ENCODE measurements at places on chromosomes 16 and 17.
A peak's percentile ranks its signal among the peaks of the same experiment; 100 is the strongest.

DNA sequence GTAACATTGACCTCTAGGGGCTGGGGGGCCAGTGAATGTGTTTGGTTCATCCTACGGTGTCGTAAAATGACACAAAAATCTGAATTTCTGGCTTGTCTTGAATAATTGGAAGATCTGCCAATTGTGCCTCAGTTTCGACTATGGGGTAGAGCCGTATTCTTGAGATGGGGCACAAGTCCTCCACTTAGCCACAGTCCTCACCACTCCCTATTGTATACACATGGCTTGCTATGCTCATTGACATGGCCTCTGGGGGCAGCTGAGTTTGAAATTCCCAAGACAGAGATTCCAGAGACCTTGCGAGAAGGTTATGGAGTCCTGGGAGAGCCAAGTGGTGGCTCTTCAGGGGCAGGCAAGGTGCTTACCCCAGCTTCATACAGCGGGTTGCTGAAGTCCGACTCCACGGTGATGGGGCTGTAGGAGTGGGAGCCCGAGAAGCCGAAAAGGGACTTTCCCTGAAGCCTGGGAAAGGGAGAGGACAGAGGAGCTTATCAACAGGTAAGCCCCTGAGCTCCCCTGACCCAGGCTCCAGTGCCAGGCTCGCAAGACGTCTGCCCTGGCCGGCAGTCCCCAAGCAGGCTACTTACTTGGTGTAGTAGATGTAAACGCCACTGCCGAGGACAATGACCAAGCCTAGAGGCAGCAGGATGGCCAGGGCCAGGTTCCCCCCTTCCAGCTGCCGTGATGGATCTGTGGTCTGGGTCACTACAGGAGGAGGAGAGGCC lies 9.0 kb upstream of the CDIPT start:
- DNase-seq: no peak

GRCh38 chr16:79132701-79133100 lies 467.8 kb downstream of the MAF start:
- no peak for DNase-seq

- no peak for DNase-seq
Observed at GRCh38 chr16:77409311-77409710, 25.5 kb downstream of the ADAMTS18 start.

GRCh38 chr16:84117494-84117843 lies 727 bp upstream of the MBTPS1 start:
- no peak for DNase-seq

- no peak for DNase-seq
Observed at GRCh38 chr17:3994221-3994576, 30.0 kb upstream of the ATP2A3 start.

- DNase-seq: no peak
Observed at GRCh38 chr17:29004081-29004692, 1.6 kb downstream of the SEZ6 start.

GRCh38 chr17:72137161-72137560 lies 16.3 kb downstream of the SOX9 start:
- DNase-seq: no peak

DNA sequence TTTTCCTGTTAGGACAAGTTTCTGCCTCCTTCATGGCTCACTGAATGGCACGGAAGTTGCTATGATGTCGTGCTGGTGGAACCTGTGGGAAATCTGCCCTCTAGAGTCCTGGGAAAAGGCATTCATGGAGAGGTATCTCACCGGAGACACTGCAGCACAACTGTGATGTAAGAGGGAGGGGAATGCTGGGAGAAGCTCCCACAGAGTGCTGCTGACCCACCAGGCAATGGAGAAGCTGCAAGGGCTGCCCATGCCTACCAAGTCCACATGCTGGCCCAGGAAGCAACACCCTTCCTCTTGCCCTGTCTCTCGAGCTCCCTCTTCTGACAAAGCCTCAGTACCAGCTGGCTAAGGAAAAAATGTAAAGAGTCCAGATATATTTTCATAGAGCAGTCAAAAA lies 45.2 kb upstream of the SLC5A11 start:
- no peak for DNase-seq

DNA sequence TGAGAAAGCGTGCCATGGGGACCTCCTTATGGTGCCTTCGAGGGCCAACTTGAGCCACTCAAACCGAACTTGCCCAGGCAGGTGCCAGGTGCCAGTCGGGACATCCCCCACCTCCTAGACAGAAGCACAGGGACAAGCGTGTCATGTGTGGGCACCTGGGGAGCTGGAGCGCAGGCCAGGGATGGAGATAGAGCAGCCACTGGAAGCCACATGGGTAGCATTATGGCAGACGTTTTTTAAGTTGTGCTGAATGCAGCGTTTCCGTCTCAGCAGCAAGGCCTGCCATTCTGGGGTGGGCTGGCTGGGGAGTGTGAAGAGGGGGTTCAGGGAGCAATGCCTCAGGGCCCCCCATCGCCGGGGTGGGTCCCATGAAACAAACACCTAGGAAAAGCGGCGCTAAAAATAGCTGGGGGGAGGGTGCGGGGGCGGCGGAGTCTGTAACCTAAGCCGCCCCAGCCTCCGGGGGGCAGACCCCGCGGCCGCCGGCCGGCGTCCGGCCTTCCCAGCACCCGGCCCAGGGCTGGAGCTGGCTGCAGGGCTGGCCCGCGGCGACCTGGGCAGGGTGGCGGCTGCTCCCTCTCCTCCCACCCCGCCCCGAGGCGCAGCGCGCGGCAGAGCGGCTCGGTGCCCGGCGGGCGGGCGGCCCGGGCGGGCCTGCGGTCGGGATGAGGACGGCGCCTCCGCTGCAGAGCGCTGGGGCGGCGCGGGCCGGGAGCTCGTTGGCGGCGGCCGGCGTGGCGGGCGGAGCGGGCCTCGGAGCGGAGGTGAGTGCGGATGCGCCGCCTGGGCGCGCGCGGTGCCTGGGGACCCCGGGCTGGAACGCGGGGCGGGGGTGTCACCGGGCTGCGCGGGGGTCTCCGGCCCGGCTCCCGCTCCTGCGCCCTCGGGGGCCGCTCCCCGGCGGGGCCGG lies at the start of gene ZNF469:
Gene ZNF469 (plus strand): TSS at position 469 of the 910 bp plus-strand sequence. CDS start 44,512 bp downstream, outside the sequence.
- no peak for DNase-seq

DNA sequence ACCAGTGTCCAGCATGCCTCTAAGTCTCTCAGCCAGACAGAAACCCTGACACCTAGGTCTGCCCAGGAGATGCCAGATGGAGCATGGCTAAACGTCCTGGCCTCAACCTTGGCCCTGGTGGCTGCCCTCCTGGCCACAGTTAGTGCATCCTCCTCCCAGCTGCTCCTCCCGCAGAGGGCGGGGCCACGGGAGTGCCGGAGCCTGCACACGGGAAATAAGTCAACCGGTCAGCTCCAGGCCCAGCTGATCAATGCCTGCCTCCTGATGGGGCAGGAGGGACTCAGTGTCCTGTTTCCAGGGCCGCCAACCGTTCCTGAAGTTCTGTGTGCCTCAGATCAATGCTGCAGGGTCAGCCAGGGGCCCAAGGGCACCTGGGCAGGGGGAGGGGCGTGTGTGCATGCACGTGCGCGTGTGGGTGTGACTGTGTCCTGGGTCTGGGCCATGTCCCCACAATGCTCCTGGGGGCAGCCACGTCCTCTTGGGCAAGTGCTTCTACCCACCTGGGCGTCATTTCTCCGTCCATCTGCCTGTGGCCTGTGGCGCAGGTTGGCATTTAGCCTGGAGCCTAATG lies 4.6 kb upstream of the KCNJ12 start:
- no peak for DNase-seq

DNA sequence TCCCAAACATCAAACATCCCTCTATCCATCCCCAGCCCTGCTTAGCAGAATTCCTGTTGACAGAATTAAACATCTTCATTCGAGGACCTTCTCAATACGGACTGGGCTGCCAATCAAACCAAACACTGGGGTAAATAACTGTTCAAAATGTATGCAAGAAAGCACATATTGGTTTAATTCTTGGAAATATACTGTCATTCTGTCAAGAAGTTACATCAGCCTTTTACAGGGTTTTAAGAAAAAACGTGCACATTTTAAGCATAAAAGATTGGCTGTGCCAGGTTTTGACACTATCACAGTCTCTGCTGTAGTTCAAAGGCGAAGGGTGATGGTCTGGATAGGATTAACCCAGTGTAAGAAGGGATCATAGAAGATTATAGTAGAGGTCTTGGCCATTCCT lies 25.1 kb upstream of the CCNF start:
- no peak for DNase-seq

- DNase-seq: peak; percentile 39
Observed at GRCh38 chr16:726438-727290, at the start of the genes CCDC78 and HAGHL. Gene CCDC78 (minus strand): TSS chr16:726443. CDS start chr16:726367, 76 bp downstream. Gene HAGHL (plus strand): TSS chr16:727106. CDS start chr16:727510, 404 bp downstream.

GRCh38 chr17:5200360-5200759 lies 8.7 kb upstream of the ZNF594 start:
- no peak for DNase-seq

DNA sequence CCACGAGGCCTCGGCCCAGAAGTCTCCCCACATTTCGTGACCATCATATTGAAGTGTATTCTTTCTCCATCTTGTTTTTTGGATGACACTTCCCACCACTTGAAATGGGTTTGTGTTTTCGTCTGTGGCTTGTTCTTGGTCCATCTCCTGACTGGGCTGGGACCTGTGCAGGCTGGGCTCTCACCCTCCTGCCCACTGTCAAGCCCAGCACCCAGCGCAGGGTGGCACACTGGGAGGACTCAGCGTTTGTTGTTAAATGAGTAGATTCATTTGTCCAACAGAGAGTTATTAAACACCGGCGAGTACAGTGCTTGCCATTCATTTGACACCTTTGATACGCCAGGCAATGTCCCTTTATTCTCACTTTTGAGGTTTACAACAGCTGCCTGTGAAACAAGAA lies 22.6 kb downstream of the NT5M start:
- no peak for DNase-seq

DNA sequence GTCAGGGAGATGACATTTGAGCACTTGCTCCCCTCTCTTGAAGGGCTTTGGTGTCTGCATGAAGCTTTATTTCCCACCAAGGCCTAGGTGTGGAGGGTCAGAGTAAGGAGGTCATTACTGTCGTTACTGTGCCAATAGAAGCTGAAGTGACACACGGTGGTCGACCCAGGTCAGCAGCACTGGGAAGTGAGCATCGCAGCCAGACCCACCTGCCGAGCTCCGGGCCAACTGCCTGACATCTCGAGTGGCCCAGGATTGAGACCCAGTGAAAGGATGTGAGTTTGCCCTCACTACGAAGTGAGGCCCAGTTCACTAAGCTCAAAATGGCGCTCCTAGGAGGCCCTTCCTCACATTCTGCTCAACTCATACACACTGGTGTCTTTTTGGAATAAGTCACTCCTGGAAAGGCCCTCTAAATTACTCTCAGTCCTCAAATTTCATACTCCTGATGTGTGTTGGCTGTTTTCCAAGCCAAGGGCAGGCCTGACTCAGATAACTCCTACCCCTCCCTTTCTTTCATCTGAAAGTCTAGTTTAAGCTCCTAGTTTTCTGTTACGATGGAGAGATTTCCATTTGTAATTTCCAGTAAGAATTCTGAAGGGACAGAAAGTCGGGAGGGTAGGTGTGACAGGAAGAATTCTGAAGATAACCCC lies 200.4 kb downstream of the LGALS9B start:
- no peak for DNase-seq

GRCh38 chr17:37447641-37448040 lies 41.0 kb downstream of the TADA2A start:
- no peak for DNase-seq

DNA sequence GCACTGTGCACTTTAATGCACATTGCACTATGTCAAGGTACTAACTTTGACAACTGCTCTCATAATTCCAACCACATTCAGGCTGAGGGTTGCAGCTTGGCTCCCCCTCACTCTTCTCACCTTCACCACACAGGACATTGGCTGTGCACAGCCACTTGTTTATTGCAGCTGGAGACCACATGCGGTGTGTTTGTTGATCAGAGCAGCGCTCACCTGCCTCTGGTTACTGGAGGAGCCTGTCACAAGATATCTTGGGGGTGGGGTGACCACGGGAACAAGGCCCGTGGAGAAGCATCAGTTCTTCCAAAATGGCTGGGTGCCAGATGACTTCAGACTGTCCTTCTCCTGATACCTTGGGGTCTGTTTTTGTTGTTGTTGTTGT lies 10.6 kb upstream of the CCL5 start:
- no peak for DNase-seq

DNA sequence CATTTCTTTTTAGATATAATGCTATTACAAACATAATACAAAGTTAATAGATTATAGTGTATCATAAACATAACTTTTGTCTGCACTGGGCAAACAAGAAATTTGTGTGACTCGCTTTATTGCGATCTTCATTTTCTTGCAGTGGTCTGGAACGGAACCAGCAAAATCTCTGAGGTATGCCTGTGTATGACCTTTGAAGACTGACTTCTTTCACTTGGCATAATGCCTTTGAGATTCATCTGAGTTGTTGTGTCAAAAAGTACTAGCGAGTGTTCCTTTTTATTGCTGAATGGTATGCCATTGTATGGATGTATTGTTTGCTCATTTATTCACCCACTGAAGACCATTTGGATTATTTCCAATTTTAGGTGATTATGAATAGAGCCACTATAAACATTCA lies 69.2 kb downstream of the TANC2 start:
- DNase-seq: no peak

GRCh38 chr17:74214484-74215341 lies 1.3 kb downstream of the TTYH2 start:
- DNase-seq: no peak

GRCh38 chr16:860891-861290 lies 60.4 kb upstream of the GNG13 start:
- DNase-seq: no peak

GRCh38 chr17:55198690-55199370 lies 65.9 kb upstream of the HLF start:
- no peak for DNase-seq

DNA sequence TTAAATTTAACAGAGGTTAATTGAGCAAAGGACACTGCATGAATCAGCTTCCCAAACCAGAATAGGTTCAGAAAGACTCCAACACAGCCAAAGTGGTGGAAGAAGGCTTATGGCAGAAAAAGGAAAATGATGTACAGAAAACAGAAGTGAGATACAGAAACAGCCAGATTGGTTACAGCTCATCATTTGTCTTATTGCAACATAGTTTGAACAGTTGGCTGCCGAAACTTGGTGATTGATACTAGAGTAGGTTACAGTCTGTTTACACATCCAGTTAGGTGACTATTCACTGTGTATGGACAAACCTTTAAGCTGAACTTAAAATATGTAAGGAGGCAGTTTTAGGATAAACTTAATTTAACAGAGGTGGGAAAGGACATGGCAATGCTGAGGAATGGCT lies 18.3 kb downstream of the TMEM100 start:
- DNase-seq: no peak

GRCh38 chr16:87160234-87160636 lies 157.0 kb downstream of the C16orf95 start:
- DNase-seq: no peak

DNA sequence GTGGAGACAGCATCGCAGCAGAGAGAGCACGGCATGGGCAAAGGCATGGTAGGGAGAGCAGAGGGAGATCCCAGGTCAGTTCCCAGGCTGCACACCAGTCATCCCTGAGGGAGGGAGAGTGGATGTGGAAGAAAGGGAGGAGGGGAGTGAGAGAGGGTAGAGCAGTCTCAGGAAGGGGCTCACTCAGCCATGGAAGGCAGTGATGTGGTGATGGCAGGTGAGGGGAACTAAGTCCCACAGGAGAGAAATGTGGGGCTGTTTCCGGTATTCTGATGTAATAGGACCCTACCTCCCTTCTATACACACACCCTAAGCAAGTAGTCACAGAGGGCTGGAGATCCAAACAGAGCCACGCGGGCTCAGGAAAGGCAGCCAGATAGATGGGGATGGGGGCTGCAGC lies 500.3 kb upstream of the CDH11 start:
- DNase-seq: no peak
